HFFc6 (cell line): ENCODE measurements at places on chromosomes 12 and 14.

DNA sequence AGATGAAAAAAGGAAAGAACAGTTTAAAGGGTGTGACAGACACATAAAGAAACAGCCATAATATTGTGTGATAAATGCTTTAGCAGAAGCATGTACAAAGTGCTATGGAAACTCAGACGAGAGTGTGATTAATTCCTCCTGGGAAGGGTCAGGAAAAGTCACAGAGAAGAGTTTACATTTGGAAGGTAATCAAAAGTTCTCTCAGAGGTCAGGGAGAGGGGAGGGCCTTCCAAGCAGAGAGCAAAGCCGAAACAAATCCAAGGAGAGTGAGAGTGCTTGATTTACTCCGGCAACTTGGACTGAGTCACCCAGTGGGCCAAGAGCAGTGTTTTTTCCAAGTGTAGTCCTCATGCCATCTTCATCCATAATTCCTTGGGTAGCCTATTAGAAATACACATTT, 108.3 kb downstream of the IGF1 start:
- H3K4me3 ChIP-seq: no peak overlapping the region
- no peaks in the 10 kb centered on the region; the same call in none of the 2 replicates for H3K27me3 ChIP-seq
- no peaks in the 10 kb centered on the region for H3K36me3 ChIP-seq
- H3K4me1 ChIP-seq: no peaks in the 10 kb centered on the region

GRCh38 chr12:92191061-92191460, 45.4 kb upstream of the BTG1 start:
- H3K27ac ChIP-seq: no peak overlapping the region
- no peaks in the 10 kb centered on the region for H3K36me3 ChIP-seq
- H3K4me3 ChIP-seq: no peak overlapping the region
- H3K27me3 ChIP-seq: peaks cover 5% of the 10 kb centered on the region; the same call in 1 of the 2 replicates
- no peaks in the 10 kb centered on the region for H3K4me1 ChIP-seq
- DNase-seq: no peak

GRCh38 chr12:25384038-25384892, 133.5 kb upstream of the KRAS start:
- peaks cover 35% of the 10 kb centered on the region for H3K4me1 ChIP-seq
- peaks cover 8% of the 10 kb centered on the region for H3K27me3 ChIP-seq
- peak overlapping the region; percentile 100 for H3K27ac ChIP-seq
- peak overlapping the region; percentile 97 for H3K4me3 ChIP-seq
- H3K36me3 ChIP-seq: peaks cover 10% of the 10 kb centered on the region; the same call in 1 of the 2 replicates

DNA sequence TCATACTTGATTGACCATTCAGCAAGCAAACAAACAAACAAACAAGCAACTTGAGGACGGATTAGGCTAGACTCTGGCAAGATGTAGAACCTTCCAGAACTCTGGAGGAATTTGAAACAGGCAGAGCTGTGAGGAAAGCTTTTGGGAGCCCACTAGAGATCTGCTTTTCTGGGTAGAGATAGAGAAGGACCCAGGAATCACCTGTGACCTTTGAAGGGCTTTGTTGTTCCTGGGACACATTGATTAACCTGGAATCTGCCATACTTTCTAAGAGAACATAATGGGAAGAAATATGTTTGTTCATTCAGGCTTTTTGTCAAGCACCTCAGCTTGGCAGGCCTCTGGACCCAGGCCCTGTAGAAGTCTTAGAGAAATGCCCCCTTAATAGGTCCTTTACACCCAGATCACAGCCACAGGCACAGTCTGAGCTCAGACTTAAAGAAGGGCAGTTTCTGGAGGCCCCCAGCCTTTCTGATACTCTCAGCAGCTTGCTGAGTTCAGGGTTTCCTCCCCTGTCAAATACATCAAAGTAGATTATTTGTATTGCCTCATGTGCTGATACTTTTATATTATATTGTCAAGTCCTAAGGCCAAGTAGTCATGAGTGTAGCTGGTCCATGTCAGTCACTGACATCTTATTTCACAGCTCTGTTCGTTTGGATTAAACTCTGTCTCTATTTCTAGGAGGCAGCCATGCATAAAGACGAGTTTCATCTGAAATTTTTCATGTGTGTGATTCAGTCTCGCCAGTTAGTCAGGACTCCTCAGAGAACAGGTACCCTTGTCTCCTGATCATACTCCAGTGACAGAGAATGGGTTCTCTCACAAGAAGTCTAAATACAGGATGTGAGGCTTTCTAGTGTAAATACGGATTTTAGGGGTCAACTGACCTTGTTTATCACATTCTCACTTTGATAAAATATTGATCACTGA, 1.1 kb upstream of the SENP1 start:
- H3K36me3 ChIP-seq: no peaks in the 10 kb centered on the region; the same call in 1 of the 2 replicates
- H3K4me3 ChIP-seq: peak overlapping the region; percentile 95
- peak overlapping the region; percentile 99 for H3K27ac ChIP-seq
- H3K4me1 ChIP-seq: peaks cover 28% of the 10 kb centered on the region
- peaks cover 3% of the 10 kb centered on the region for H3K27me3 ChIP-seq

- no peak for DNase-seq
- H3K27me3 ChIP-seq: no peaks in the 10 kb centered on the region
- H3K4me3 ChIP-seq: no peak overlapping the region
- H3K27ac ChIP-seq: no peak overlapping the region
- H3K4me1 ChIP-seq: no peaks in the 10 kb centered on the region
- H3K36me3 ChIP-seq: peaks cover 7% of the 10 kb centered on the region; the same call in 1 of the 2 replicates
Observed at GRCh38 chr14:33085799-33086198, 147.1 kb downstream of the NPAS3 start.

DNA sequence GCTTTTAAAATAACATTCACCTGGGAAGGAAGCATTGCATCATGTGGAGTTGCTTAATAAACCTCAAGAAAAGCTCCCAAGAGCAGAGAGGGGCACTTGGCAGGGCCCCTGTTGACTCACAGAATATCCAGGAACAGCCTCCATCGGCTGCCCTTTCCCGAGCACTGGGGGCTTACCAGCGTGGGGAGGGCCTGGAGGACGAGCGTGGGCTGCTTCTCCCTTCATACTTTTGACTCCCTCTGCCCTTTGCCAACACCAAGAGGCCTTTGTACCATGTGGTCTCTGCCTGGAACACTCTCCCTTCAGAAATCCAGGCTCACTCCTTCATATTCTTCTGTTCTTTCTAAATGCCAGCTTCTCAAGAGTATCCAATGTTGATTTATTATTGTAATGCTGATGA, 492.1 kb upstream of the TMEM132C start:
- H3K36me3 ChIP-seq: no peaks in the 10 kb centered on the region
- H3K4me3 ChIP-seq: no peak overlapping the region
- H3K27me3 ChIP-seq: peaks cover 1% of the 10 kb centered on the region
- H3K27ac ChIP-seq: no peak overlapping the region
